T-helper 2 cell (primary cell): ENCODE measurements at places on chromosomes 5 and 9.

GRCh38 chr9:34332076-34332964 lies 3.0 kb downstream of the NUDT2 start:
- DNase-seq = no peak

- DNase-seq = no peak
These were observed 311.1 kb downstream of the CDH18 start for GRCh38 chr5:19676895-19677294.

- DNase-seq = no peak
These were observed 83.9 kb downstream of the SPOCK1 start for GRCh38 chr5:137415231-137415681.

DNA sequence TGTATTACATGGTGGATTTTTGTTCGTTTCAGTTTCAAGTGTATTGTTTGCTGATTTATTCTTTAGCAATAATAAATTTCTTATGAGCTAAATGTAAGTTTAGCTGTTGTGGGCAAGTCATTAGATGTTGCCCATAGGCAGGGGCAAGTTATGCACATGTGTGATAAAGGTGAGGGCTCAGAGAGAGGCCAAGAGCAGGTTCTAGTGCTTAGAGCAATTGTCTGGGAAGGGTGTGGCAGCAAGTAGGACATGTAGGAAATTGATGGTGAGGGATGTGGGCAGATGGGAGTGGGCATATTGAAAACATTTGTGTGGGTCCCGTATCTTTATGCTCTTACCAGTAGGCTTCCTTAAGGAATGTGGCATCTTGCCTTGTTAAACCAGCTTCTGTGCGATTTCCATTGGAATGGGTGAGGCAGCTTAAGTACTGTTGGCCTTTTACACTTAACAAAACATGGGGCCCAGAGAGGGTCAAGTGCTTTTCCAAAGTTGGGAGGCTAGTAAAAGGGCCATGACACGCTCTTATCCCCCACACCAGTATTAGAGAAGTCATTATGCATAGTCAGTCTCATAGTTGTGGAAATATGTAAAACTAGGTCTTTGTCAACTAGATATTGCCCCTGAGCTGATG lies 60.6 kb downstream of the KDM4C start:
- DNase-seq = no peak

DNA sequence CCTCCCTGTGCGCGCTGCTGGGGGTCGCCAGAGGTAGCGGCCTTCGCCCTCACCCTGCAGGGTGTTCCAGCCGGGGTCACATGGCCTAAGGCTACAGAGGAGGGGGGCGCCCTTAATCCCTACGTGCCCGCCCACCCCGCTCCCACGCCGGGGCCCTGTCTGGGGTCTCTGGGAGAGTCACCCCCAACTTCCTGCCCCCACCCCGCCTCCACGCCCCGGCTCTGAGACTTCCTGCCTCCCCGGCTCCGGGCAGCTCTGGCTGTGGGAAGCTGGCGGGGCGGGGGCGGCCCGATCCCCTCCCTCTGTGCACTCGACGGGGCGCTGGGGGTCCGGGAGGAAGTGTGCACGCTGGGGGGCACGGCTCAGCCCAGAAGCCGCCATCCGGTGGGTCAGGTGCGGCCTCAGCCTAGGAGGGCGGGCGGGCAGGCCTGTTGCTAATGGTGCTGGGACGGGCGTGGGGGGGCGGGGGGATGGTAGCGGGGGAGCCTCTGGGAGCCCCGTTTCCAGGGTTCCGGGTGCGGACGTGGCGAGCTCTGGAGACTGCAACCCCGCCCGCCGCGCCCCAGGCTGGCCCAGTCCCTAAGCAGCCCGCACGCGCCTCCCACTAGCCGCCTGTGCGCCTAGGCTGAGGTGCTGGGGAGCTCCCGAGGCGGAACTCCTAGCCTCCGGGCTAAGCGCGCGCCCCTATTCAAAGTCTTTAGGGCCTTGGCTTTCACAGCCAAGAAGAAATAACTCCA lies 61.6 kb downstream of the CXXC5 start:
- DNase-seq = no peak
